Stimulated activated CD4-positive, alpha-beta T cell treated with anti-CD3 and anti-CD28 coated beads, Interleukin-1b, Interleukin-23, amount 100 ng/mL, for 1 hour (primary cell): ENCODE measurements at places on chromosomes 7 and 10.

GRCh38 chr7:41735206-41735605, 32.3 kb upstream of the INHBA start:
- DNase-seq, result no peak

GRCh38 chr7:23334482-23335056, 35.4 kb downstream of the MALSU1 start:
- no peak for DNase-seq

DNA sequence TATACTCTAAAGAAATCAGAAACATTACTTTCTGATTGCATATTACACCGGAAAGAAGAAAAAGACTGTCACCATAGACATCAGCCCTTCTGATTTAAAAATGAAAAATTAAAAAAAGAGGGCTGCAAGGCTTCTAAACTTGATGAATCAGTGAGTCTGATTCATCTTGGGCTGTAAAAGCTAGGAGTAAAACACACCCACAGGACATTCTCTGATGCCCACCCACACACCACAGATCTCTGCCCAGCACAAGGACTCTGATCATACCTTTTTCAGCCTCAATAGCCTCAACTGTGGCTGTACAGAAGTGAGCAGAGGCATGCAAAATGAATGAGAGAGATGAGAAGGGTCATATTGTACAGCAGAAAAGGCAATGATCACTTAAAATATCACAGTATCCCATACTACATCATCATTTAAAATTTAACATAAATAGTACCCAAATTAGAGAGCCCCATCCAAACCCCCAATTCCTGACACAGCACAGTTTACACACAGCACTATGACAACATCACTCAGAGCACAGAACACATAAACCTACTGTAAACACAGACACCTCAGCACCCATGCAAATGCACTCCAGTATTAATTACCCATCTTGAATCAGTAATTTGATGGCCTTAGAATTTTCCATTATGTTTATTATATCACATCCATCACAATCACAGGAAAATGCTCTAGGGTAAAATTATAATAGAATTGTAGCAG, 6.4 kb upstream of the MSS51 start:
- DNase-seq, result no peak

- no peak for DNase-seq
Measured at GRCh38 chr10:72030762-72031543, 57.4 kb downstream of the SPOCK2 start.

DNA sequence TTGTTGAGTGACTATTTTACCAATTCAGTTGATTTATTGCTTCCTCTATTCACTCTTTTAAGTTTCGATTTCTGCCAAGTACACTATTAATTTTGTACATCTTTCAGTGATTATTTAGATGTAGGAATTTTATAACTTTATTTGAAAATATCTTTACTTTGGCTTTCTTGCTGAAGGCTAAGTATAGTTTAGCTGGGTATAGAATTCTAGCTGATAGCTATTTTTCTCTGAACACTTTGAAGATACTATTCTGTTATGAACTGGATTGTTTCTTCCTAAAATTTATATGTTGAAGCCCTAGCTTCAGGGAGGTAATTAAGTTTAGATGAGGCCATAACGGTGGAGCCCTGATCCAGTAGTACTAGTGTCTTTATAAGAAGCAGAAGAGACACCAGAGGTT, 141.1 kb downstream of the LRMDA start:
- no peak for DNase-seq

DNA sequence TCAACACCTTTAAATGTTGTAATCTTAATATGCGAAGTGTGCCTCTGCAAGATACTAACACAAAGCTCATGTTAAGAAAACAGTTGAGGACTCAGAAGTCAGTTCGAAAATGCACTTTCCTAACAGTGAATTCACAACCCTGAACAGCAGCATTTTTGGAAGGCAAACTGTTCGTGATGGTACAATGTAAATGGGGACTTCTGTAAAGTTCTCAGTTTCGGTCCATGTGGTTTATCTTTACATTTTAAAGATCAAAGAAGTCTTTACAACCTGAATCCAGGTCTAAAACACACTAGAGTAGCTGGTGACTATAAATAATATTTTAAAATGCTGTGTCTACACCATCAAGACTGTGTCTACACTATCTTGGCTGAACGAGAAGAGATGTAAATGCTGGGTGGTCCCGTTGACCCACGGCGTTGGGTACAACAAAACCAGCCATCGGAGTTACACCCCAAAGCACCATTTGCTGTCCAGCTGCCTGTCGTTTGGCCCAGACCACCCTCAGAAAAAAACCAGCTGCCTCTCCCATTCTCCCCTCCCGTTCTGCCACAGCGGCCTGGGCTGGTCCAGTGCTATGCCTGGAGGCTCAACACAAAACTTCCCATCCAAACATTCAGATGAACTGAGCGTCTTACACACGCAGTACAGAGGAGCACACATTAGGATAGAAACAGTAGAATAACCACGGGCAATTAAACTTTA, 42.9 kb downstream of the MKI67 start:
- no peak for DNase-seq

DNA sequence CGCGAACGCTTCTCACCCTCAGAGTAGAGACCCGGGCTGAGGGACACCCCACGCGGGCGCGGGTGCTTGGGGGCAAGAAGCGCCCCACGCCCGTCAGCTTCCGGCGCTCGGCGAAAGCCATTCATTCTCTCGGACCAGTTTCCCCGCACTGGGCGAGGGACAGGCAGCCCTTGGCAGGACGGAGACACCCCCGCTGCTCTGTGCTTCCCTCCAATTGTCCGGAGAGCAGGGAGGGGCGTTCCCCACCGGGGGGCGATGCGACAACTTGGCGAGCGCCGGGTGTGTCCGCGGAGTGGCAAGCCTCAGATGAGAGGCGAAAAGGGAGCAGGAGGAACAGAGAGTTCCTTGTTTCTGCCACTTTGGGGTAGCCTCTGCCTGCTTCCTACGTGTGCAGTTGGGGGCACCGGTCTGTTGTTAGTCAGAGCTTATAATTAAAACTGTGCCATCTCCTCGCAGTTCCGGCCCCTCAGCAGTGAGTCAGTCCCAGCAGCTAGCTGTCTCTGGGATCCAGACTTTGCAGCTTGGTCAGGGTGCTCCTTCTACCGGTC, 1.7 kb downstream of the GPR158 start:
- no peak for DNase-seq

DNA sequence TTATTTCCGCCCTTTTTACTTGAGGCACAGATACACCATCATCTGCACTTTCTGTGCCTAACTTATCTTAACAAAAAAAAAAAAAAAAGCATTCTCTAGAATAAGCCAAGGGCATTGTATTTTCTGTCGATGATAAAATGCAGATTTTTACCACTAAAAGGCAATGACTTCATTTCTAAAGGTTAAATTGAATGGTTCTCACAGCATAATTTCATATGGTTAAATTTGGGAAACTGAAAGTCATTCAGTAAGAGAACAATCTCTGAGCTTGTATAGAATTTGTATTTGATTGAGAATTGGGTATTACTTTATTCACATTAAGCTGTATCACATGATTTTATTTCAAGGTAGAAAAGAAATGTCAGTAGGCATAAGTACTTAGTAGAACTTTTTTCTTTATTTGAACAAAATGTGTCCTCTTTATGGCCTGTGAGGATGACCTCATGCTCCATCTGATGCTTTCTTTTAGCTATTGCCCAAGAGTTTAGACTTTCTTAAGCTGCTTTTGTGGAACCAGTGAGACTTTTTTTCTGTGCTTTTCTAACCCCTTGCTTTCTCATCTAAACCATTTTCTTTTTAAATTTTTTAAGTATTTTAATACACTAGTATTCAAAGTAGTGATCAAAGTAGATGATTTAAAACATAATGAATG, 110.3 kb downstream of the LRRC4 start:
- no peak for DNase-seq

- no peak for DNase-seq
Measured at GRCh38 chr7:99827040-99827778, 604 bp upstream of the CYP3A43 start.

DNA sequence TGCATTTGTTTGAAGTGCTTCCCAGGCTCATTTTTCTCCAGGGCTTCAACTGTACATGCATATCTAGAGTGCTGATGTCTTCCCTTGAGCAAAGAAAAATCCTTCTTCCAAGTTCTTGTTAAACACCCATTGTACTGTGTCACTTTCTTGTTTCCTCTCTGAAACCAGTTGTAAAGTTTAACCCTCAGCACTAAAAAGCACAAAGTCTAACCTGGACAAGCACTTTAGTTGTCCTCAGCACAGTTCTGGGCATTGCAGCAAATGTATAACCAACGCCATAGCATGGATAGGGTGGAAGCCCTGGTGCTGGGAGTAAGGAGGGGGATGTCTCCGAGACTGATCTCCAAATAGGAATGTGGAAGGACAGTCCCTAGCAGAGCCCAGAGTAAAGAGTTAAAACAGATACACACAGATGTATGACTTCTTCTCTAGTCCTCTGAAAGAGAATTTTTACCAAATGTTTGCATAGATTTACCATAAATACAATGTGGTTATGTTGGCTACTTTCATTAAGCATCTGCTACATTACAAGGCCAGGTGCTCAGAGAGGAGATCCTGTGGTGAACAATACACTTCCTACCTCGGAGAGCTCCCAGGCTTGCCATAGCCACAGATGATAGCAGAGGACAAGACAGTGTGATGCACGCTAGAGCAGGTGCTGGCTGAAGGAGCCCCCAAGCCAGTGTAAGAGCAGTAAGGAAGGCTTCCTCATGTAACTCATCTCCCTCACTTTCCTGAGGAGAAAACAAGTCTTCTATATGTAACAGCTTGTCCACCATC, 57.0 kb downstream of the DNAJC12 start:
- DNase-seq, result no peak

DNA sequence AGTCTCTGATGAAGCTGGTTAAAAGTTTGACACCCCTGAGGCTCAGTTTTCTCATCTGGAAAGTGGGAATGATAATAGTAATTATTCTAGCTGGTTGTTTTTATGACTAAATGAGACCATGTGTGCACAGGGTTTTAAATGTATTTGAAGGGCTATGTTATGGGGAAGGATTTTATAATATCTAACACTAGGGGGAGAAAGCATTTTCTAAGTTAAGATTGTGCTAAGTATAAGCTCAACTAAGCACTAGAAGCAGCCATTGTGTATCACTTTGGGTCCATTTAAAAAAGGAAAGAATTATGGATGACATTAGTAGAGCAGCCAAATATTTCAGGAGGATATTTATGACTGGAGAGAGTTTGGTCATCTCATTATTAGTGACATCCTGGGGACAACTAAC, 49.5 kb upstream of the CREB5 start:
- DNase-seq, result no peak

- DNase-seq, result no peak
Measured at GRCh38 chr7:152459724-152460251, 24.0 kb upstream of the KMT2C start.

- no peak for DNase-seq
Measured at GRCh38 chr10:70119623-70120022, 13.0 kb downstream of the AIFM2 start.

DNA sequence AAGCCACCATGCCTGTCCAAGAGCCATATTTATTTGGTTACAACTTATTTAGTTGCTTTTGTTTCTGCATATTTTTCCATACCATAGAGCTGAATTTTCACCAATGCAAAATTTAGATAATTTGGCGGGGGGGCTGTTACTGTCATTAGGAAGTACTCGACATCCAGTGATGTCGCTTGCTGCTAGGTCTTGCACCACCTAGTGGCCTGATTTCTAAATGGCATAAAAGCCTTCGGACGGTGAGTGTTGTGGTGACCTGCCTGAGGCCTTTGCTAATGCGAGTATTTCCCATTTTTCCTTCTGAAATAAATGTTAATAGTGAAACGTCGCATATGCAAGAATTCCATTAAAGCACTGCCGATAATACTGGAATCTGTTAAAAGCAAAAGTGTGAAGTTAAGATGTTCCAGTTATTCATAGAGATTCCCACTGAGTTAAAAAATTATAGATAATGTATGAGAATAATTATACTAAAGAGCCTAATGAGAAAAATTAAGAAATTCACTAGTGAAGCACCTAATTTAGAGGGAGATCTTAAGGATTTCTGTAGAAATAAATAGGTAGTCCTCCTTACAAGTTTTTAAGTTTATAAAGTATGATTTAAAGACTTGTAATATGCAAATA, 86.1 kb upstream of the DNAJB6 start:
- peak; percentile 29 for DNase-seq

DNA sequence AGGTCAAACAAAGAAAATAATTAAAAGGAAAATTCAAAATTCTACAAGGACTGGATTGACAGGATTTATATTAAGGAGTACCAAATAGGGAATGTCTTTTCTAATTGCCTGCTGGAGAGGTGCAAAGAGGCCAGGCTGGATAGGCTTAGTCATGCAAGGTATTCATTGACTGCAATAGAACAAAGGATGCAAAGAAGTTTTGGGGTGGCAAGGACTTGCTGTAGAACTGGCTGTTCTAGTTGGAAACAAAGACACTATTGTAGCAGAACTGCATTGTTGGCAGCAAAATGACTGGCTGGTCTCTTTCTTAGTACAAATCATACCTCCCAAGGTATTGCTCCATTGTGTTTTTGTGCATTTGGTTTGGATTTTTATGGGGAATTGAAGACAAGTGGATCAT, 10.1 kb downstream of the ITGB8 start:
- no peak for DNase-seq

DNA sequence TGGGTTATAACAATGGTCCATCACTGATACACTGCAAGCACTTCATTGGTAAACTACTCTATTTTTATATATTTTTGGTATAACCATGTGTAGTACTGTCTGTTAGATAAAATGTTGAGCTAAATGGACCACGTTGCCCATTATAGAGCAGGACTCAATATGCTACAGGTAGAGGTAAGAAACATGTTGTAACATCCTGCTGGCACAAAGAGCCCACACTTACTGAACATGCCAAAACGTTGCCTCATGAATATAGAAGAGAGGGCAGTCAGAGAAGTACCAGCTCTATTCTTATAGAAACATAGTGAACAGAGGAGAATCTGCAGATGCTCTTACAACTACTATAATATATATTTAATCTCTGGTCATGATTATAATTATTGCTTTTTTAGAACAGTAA, 18.4 kb upstream of the MET start:
- DNase-seq, result no peak

GRCh38 chr10:132776186-132776585, 9.8 kb downstream of the NKX6-2 start:
- no peak for DNase-seq

DNA sequence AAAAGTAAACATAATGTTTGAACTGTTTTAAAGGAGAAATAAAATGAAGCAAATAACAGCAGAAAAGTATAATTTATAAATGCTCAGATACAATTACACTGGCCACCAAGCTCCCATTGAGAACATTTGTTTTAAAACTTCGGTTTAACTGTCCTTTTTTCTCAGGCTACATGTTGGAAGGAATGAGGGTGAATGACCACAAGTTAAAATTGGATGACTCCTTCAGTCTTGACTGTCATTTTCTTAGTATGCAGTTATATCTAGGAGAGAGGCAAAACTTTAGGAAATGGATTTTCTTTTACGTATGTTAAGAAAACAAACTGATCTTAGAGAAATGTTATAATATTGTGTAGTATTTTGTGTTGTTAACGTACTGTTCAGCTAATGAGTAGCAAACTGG, 5.0 kb downstream of the TRIM24 start:
- DNase-seq, result no peak
